SJCRH30 (cell line): ENCODE measurements at places on chromosomes 5 and 9.

- no peak for DNase-seq
Observed at GRCh38 chr5:124089578-124089977, 577.6 kb downstream of the CSNK1G3 start.

DNA sequence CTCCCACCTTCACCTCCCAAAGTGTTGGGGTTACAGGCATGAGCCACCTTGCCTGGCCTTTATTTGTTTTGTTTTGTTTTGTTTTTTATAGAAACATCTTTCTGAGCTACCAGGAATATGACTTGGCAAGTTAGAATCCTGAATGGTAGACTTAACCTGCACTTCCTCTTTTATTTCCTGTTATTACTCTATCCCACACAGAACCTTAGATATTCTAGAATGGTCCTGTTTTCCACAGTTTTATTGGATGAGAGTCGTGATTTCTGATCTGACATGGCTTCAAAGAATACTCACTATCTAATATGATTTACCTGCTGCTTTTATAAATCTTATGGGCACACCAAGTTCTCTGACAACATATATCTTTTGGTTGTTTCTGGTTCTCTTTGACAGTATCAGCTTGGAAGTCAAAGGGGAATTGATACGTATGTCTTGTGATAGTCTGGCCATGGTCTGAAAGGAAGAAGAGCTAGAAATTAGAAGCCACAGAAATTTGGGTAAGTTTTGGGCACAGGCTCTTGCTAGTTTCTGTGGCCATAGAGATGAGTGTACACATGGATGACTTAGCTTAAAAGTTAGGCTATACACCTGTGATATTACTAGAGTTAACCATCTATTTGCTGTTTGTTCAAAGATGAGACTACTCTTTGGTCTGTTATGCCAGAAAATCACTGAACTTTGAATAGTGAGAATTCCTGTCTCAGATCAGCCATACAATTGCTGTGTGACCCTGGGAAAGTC, 4.7 kb upstream of the PANK3 start:
- no peak for DNase-seq

GRCh38 chr9:69425136-69425801, 100.3 kb downstream of the ENTREP1 start:
- DNase-seq = peak; percentile 41

DNA sequence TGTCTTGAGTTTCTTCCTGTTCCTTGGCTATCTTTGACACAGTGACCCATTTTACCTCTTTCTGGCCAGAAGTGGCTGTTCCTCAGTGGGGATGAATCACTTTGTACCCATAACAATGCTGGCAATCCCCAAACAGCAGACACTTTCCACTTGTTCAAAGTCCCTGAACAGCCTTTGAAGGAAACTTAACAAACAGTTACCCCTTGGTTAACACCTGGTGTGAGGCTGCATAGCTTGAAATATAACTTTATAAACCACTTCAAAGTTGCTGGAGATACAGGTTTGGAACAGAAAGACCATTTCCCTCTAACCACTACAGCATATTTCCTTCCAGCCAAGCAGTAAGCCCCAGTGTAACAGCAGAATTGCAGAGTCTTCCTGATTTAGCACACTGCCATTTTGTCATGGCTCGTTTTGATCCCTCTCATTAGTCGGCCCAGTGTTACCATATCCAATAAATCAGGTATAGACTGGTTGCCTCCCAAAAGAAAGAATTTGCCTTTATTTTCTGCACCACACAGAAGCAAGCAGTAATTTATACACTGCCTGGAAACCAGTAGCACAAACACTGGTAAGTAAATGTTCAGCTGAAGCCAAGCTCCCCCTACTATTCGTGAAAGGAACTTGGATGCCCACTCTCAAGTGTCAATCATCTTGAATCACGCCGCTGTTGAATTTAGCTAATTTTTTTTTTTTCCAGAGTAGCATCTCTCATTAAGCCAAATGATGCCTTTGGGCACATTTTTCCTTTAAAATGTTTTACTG, 225.9 kb downstream of the PIK3R1 start:
- no peak for DNase-seq

GRCh38 chr5:116575326-116576052, 866 bp upstream of the SEMA6A start:
- DNase-seq = no peak

- DNase-seq = no peak
Observed at GRCh38 chr5:33639474-33639873, 198.7 kb downstream of the TARS1 start.

GRCh38 chr9:108093773-108094675, 604.5 kb upstream of the KLF4 start:
- no peak for DNase-seq

DNA sequence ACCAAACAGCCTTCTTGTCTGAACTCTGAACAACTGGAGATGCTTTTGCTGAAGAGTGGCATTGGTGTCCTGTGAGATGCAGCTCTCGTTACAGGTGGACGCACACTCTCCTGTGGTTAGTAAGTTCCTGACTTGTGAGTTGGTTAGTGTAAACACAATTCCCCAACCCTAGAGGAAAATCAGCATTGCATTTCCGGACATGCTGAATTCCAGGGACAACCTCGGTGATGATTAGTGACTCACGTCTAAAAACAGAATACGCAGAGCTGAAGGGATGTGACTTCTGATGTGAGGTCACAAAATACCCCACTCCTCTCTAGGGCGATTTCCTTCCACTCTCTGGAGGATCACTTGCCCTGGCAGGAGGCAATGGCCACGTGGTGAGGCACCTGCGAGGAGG, 5.0 kb downstream of the OR2V2 start:
- no peak for DNase-seq

GRCh38 chr9:129259375-129259774, 81.3 kb upstream of the IER5L start:
- no peak for DNase-seq

- DNase-seq = no peak
Observed at GRCh38 chr5:9540791-9541190, 5.1 kb downstream of the SEMA5A start.

- DNase-seq = no peak
Observed at GRCh38 chr5:57311921-57312735, 138.3 kb downstream of the GPBP1 start.

DNA sequence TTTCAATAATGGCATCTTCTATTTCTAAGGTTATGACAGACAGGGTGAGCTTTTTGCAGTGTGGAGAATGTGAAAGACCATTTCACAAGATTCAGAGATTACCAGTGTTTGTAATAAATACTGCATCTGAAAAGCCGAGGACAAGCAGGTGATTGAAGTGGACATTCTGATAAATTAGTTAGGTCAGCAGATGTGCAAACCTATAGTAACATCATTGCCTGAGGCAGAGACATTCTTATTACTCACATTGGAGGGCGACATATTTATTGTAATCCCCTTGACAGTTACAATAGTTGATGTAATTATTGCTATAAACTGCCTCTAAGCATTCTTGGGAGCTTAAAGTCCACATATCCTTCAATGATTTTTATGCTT, 3.3 kb downstream of the RASGRF2 start:
- DNase-seq = peak; percentile 37

- DNase-seq = no peak
Observed at GRCh38 chr5:117177302-117177701, 602.7 kb upstream of the SEMA6A start.

DNA sequence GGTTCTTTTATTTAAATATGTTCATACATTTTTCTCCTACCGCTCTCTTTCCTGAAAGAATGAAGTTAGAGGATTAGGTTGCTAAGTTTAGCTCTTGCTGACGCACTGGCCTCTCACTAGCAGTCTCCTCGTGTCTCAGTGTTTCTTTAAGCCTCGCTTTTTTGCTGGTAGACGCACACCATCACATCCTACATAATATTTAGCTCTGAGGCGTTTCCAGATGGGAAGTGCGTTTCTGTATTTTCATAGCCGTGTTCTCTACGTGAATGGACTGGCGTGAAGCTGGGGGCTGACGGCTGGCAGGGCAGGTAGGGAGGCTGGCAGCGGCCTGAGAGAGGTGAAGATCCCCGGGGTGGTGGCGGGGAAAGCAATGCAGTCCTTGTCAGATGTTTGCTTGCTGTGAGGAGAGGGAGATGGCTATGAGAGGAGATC, 79.2 kb upstream of the SPRY4 start:
- no peak for DNase-seq

DNA sequence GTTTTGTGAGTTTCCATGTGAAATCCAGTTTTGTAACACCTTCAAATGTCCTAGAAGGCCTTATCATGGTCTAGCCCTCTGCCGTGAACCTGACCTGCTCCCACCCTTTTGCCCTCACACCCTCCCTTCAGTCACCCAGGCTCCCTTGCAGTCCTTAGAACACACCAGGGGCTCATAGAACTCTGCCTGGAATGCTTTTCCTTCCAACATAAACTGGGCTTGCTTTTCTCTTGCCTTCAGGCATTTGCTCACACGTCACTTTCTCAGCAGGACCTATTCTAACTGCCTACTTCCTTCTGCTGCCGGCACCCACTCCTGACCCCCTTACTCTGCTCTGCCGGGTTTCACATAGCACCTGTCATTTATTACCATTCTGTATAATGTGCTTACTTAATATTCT, 111.9 kb downstream of the PDE8B start:
- no peak for DNase-seq

GRCh38 chr9:126933334-126933980, 18.9 kb downstream of the RALGPS1 start:
- no peak for DNase-seq

DNA sequence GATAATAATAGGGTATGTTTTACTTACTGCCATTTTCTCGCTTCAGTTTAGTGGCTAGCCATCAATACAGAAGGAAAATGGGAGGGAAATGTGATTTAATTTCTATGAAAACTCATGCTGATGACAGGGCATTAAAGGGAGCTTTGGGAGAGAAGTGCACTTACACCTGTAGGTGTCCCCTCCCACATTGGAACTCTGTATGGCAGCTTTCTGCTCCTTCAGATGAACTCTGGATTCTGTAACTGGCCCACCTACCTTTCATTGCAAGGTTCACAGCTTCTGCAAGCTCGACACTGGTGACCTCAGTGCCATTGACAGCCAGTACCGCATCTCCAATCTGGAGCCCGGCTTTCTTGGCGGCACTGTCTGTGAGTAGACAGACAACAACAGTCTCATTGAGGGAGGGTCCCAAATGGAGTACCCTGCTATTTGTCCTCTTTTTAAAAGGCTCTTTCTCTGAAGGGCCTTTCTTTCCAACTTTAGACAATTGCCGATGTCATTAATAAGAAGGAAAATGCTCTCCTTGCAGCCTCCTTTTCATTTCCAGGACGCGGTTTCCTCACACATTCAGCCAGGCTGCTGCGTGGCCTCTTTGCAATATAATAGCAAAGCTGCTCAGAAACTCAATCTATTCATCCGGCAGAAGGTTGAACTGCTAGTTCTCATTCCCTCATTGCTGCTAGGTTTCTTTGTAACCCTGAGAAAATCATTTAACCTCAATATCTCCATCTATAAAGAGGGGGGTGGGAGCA, 63.6 kb downstream of the NUDT12 start:
- no peak for DNase-seq

DNA sequence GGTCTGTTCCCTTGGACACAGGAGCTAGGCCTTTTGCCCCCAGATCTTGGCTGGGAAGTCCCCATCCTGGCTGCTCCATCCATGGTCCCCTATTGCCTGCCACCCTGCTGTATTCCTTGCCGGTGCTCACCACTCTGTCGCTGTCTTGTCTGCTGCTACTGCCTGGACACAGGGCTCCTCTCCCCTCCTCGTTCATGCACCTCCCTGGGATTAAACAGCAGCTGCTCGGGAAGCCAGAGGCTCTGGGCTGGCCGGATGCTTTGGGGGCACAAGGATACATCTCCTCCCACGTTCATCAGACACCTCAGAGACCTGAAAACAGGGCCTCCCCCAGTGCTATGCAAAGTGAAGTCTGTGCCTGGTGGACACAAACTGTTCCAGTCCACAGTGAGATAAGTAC, 110.4 kb downstream of the ZNF354C start:
- no peak for DNase-seq

- no peak for DNase-seq
Observed at GRCh38 chr5:9437741-9438240, 108.1 kb downstream of the SEMA5A start.

GRCh38 chr5:38445374-38446028, 110.9 kb downstream of the LIFR start:
- peak; percentile 24 for DNase-seq

- no peak for DNase-seq
Observed at GRCh38 chr5:44002381-44002901, 386.8 kb downstream of the FGF10 start.

DNA sequence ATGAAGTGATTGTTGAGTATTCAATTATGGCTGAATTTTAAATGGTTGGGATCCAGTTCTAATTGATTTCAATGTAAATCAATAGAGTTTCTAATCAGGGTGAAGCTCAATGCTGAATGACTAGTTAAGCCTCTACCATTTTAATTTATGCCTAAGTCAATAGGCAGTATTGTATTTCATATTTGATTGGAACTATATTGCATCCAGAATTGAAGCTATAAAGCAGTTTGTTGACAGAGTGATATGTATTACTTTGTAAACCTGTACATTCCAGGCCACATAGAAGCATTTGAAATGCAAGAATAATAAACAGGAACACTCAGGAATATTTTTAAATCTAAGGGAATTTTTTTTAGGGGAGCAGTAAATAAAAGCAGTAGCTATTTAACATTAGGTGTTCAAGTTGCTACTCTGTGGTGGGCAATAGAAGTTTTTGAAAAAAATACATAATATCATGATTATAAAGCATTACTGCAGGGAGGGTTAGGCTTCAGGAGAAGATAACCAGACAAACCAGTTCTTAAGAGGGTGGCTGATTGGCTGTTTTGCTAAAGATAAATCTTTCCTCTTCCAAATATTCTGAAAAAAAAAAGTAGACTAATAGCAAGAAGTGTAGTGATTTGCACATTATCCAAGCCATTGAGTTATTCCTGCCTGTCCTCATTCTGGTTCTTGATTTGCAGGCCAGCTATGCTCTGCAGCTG, 492.0 kb upstream of the MEF2C start:
- no peak for DNase-seq

- DNase-seq = no peak
Observed at GRCh38 chr5:51890435-51891116, 507.3 kb downstream of the ISL1 start.

GRCh38 chr5:172004824-172005237, 1.6 kb downstream of the FBXW11 start:
- no peak for DNase-seq

DNA sequence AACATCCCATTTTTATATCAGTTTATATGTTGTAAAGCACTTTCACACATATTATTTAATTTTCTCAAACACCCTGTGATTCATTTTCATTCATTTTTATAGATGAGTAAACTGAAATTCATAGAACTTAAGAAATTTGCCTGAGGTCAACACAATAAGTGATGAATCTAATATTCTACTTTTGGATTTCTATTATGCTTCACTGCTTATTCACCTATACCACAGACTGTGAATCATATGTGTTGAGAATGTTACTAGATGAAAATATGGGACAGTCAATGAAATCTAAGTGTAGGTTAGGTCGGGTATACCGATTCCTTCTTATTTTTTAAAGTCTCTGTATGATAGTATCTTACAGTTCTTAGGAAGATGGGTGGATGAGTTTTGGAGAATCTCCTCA, 24.8 kb downstream of the CDC37L1 start:
- DNase-seq = no peak

- no peak for DNase-seq
Observed at GRCh38 chr5:96994493-96994892, 58.6 kb downstream of the LNPEP start.
